Caki2 (cell line): ENCODE measurements at places on chromosomes 2 and 18.

- no peak for DNase-seq
These were observed 74.1 kb upstream of the KLHL14 start for GRCh38 chr18:32846896-32847295.

DNA sequence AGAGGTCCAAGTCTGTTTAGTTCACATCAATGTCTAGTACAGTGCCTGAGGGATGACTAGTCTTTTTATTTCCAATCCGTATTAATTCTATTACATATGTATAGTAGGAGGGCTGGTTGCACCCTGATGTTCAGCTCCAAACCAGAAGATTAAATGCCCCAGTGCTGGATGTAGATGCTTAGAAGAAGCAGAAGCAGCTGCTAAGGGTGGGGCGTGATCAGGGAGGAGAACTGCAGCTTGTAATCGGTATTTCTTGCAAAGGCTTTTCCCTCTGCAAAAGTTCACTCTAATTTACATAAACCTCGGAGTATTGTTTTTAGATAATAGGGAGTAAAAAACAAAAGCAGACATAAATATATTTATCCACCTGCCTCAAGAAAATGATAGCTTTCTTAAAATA lies 145.3 kb upstream of the ITGA4 start:
- no peak for DNase-seq

- no peak for DNase-seq
These were observed 58.9 kb upstream of the STK17B start for GRCh38 chr2:196230061-196230854.

GRCh38 chr2:45888641-45889040 lies 237.2 kb downstream of the PRKCE start:
- no peak for DNase-seq

- no peak for DNase-seq
These were observed 175.1 kb upstream of the ERBB4 start for GRCh38 chr2:212713681-212714080.

DNA sequence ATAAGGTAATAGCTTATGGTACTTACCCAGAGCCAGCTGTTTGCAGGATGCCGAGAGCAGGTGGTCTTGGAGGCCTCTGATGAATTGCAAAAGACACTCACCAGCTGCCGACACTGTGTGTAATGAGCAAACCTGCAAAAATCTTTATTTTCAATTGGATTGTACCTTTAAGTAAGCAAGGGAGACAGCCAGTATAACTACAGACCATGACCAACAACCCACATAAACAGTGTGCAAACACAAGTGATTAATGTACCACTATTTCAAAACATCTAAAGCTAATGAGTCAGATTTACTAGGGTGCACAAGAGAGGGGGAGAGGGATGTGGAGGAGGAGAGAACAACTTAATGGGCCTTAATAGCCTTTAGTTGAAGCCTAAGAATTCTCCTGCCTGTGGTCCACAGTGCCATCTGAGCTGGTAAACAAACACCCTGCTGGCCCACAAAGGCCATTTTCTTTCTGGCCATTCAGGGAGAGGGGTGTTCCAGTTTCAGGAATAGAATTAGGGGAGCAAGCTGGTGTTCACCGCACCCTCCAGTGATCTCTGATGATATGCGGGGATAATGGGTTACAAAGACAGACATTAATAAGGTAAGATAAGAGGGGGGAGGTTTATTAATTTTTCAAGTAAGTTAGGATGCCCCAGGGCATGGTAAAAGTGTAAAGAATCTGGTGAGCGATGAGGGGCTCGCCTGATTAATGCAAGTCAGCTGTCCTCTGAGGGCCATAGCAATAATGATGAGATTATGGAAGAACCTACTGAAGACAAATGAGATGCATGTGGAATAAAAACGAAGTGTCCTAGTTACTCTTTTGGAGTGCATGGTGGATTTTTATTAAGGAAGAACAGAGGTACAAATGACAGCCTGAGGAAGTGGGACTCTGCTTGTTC lies 196.4 kb downstream of the HRH4 start:
- DNase-seq, result peak; percentile 0

DNA sequence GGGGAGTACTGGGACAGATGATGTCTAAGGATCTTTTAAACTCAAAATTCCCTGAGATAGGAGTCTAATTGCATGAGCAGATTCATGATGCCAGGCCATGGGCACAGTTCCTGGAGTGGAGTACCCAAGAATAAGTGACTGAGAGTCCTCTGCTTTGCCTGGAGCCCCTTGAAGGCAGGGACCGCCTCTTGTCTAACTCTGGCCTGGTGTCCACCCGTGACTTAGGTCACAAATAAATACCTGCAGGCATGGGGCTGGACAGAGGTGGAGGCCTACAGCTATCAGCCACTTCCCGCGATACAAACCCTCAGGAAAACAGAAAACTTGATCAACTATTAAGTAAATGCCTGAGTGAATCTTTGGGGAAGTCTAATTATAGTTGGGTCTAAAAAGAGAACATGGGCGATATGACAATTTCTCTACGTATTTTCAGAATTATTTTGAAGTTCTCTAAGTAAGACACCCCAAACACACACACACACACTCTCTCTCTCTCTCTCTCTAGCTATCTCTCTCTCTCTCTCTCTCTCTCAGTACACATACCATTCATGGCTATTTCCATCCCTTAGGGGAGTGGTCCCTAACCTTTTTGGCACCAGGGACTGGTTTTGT lies 1.8 kb upstream of the WIPF1 start:
- DNase-seq, result no peak

GRCh38 chr2:158740621-158741020 lies 54.5 kb upstream of the DAPL1 start:
- no peak for DNase-seq

- DNase-seq, result no peak
These were observed 204.2 kb upstream of the HS6ST1 start for GRCh38 chr2:128522829-128523228.

DNA sequence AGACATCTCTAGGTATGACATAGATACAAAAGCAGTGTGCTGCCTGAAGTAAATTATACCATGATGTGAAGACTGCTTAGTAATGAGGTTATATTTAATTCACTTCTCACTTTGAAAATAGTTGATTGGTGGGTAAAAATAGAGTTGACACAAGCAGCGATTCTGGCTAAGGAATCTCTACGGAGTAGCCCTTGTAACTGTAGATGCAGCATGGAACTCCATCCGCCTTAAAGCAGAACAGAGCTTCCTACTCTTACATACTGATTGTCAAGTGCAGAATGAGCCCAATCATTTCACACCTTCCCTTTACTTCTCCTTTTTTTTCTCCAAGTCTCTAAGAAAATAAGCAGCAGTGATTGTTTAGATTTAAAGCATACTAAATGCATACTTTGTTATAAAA lies 1594.6 kb upstream of the SLC39A10 start:
- DNase-seq, result no peak

GRCh38 chr2:222289278-222290160 lies 9.3 kb downstream of the PAX3 start:
- no peak for DNase-seq

GRCh38 chr18:7886436-7886835 lies 319.3 kb downstream of the PTPRM start:
- no peak for DNase-seq

DNA sequence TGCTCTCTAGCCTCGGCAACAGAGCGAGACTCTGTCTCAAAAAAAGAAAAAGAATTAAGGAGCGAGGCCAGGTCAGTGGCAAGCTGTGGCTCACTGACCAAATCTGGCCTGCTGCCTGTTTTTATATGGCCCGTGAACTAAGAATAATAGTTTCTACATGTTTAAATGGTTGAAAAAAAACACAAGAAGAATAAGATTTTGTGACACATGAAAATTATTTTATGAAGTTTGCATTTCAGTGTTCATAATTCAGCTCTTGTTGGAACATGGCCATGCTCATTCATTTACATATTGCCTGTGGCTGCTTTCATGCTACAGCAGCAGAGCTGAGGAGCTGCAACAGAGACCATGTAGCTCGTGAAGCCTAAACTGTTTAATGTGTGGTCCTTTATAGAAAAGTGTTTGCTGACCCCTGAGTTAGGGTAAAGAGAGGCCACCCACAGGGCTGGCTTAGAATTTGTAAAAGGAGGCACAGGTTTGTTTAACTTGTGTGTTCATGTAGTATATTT lies 59.5 kb downstream of the MFSD6 start:
- DNase-seq, result no peak

GRCh38 chr2:53476834-53477233 lies 290.8 kb upstream of the CHAC2 start:
- DNase-seq, result no peak

- DNase-seq, result peak; percentile 28
These were observed 305.0 kb upstream of the EPAS1 start for GRCh38 chr2:45992021-45992740.

DNA sequence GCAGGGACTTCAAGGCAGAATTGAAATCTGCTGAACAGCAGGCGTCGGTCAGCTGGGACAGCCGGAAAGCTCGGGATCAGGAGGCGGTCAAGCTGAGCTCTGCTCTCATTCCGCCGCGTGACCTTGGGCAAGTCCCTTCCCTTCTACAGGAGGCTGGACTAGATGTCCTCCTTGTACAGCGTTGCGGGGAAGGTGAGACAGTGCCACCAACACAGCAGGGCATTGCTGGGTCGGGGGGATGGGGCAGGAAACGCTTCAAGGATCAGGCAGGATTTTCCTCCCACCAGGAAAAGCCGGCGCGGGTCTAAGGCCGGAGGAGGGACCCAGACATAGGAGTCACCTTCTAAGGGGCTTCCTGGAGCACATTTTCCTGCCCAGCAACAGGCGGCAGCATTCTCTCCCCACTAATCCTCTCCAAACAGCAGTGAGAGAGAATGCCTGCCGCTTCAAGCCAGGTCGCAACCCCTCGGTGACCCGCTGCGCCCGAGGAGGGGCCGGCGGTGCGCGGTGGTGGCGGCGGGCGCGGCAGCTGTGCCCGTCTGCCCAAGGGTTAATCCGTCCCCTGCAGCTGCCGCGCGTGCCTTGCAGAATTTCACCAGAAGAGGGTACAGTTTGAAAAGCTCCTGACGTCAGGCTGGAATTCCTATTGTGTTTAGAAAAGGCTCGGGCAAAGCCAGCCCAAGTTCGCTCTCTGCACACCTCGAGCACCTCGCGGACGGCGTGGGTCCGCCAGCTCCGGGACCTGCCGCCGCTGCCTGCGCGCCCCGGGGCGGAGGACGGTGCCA lies at the start of gene KCNF1:
Gene KCNF1 (plus strand): TSS at position 644 of the 785 bp plus-strand sequence. CDS start 493 bp downstream, outside the sequence.
- peak; percentile 63 for DNase-seq

- DNase-seq, result no peak
These were observed 83.3 kb downstream of the UBE2E3 start for GRCh38 chr2:181063696-181064095.

DNA sequence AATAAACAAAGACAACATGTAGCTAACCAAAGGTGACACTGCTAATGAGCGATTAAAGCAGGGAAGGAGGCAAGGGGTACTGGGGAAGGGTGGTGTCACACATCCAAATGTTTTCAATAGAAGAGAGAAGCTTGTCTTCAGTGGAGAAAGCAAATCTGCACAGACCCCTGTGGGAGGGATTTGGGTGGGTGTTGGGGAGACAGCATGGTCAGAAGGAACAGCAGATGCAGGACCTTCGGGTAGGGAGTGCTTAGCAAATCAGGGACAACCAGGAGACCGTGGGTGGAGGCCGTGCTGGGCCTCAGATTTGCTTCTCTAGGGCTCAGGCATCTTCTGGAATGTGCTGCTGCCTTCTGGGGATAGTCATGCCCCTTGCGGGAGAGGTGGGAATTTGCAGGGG lies 185.3 kb upstream of the RAB6C start:
- no peak for DNase-seq

GRCh38 chr2:497770-498492 lies 179.3 kb downstream of the TMEM18 start:
- no peak for DNase-seq

GRCh38 chr2:33344230-33344629 lies 132.2 kb upstream of the RASGRP3 start:
- DNase-seq, result no peak

DNA sequence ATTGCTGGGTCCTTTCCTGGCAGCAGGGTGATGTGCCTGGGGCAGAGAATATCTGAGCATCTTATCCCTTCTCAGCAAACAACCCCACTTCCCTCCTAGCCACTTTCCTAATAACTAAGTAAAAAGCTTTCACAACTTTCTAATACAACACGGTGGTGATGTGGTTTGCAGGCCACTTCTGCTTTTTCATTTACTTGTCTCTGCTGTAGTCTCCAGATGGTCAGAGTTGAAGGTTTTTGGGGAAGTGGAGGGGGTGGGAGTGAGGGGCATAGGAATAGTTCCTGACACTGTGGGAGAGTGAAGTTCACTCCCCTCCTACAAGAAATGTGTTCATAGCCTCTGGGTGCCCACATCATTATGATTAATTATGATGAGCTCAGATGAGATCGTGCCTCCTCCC lies 11.6 kb downstream of the OXER1 start:
- no peak for DNase-seq

- no peak for DNase-seq
These were observed 55.4 kb downstream of the BOLA3 start for GRCh38 chr2:74092275-74092674.

- DNase-seq, result no peak
These were observed 253.0 kb upstream of the ERBB4 start for GRCh38 chr2:212791569-212791968.

DNA sequence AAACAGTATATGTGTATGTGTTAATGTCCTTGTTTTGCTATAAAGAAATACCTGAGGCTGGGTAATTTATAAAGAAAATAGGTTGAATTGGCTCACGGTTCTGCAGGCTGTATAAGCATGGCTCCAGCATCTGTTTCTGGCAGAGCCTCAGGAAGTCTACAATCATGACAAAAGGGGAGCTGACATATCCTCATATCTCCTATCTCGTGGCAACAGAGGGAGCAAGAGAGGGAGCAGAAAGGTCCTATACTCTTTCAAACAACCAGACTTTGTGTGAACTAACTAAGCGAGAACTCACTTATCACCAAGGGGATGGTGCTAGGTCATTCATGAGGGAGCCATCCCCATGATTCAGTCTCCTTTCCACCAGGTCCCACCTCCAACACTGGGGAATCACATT lies 13.0 kb downstream of the CALCRL start:
- no peak for DNase-seq

- no peak for DNase-seq
These were observed 405.4 kb downstream of the CDH2 start for GRCh38 chr18:27771571-27771970.

DNA sequence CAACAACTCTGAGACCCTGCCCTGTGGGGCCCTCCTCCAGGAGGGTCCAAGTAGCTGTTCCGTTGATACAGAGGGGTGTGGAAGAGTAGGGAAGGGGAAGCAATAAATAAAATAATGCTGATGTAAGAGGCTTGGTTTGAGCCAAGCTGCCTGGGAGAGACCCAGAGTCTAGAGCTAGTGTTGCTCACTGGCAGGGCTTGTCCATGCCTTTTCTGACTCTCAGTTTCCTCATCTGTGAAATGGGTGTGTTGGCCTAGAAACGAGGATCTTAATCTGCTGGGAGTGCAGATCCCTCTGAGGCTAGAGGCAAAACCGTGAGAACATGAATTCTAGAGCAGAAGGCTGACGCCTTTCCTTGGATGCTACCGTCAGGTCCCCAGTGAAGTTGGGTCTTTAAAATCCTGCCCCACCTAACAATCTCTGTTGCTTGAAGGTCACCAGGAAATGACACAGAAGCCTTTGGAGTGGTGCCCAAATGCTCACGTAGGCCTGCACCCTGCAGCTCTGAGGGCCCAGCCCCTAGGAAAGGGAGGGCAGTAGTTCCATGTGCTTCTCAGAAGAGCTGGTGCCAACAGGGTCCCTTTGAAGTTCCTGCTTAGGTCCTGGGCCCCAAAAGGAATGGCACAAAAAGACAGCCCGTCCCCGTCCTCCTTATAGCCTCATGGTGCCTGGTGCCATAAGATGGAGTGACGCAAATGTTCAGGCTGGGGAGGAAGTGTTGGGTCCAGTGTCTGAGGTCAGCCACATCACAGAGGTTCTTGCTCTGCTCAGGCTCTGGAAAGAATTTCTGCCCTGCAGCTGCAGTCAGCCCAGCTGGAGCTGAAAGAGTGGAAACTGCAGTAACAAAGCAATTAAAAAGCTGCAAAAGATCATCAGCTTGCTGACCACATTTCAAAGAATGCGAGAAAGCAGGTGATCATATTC lies 73.2 kb upstream of the SMAD2 start:
- peak; percentile 65 for DNase-seq

GRCh38 chr2:11591091-11591490 lies 57.2 kb downstream of the GREB1 start:
- DNase-seq, result no peak
